ENCODE measurements at places on chromosomes 11 and 22.

GRCh38 chr11:134407321-134407828, 4.7 kb downstream of the B3GAT1 start:
- no peak for DNase-seq

GRCh38 chr22:29138556-29139305, 65.9 kb downstream of the KREMEN1 start:
- DNase-seq, result no peak

DNA sequence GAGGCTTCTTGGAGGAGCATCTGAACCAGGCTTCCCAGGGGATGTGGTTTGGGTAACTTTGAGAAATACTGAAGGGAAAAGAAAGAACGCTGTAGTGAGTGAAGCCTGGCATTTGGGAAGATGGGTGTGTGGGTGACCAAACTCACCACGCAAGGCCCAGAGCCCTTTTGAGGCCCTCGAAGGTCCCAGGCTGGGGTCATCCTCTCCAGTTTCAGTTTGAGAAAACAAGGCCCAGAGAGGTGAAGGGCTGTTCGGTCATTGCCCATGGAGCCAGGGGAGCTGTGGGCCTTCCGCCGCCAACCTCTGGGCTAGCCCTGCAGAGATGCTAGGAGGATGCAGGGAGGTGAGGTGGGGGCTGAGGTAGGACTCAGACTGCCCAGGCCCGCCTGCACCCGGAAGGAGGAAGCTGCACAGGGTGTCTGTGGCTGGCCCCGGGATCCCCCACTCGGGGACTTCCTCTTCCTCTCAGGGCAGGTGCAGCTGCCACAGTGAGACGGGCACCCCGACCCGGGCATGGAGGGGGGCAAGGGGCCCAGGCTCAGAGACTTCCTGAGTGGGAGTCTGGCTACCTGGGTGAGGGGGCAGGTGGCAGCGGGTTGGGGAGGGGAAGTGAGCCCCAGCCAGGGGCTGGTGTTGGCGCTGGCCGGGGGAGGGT, at the start of gene CCDC88B:
CCDC88B (plus strand) TSS at position 451 of the 655 bp plus-strand sequence; CDS start at position 514, 63 bp downstream.
- no peak for DNase-seq

- DNase-seq, result peak; percentile 5
These were observed 325.8 kb downstream of the FAT3 start for GRCh38 chr11:92550411-92550810.

DNA sequence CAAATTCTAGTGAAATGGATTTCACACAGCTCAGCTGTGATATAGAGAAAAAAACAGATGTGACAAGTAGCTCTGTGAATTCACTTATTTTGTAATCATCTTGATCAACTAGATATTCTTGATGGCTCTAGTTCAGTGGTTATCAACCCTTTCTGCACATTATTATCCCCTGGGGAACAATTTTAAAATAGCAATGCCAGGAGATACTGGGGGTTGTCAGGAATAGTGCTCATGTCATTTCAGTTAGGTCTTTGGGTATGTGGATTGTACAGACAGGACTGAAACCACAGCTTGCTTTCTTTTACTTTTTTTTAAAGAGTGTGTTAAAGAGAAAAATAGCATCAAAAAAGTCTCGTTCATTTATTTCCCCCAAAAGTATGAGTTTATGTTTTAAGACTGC, 269.0 kb upstream of the PDGFD start:
- DNase-seq, result no peak

DNA sequence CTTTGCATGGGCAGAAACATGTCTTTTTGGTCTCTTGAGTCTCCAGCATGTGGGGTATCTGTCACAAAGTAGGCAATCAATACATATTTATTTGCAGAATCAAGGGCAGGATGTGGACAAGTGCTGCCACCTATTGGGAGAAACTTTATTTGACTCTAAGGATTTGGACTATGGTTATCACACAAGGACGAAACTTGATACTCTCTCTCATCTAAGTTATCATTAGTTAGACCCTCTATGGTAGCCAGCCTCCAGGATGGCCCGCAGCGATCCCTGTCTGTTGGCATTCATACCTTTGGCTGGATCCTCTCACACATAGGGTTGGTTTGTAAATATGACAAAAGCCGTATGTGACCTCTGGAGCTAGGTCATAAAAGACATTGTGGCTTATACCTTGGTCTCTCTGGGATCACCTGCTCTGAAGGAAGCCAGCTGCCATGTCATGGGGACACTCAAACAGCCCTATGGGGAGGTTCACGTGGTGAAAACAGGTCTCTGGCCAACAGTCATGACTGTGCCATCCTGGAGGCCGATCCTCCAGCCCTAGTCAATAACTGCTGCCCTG, 1.1 kb upstream of the FBXO7 start:
- DNase-seq, result peak; percentile 68

GRCh38 chr22:42493393-42493792, 26.2 kb downstream of the RRP7A start:
- DNase-seq, result no peak

DNA sequence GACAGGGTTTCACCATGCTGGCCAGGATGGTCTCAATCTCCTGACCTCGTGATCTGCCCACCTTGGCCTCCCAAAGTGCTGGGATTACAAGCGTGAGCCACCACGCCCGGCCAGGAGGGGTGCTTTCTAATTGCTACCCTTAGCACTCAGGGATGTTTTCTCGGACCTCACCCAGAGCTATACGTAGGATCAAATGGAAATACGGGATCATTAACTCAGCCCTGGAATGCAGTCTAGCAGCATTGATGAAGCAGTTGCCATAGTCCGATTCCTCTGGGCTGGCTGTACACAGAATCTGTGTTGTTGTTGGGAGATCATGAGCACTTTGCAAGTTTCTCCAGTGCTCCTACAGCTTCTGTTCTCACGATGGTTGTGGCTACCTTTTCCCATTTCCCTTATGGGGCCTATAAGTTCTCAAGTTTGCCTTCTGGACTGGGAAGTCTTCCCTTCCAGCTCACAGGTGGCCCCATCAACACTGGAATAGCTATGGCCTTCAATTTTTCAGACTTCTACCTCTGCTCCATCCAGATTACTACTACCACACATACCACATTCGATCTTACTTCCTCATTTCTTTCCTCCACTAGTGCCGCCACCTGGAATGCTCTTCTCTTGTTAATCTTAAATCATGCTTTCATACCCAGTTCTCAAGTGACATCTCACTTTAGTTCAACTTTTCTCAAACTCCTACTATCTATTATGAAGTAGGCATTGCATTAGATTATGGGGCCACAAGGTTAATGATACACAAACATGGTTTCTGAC, 16.1 kb upstream of the PCF11 start:
- no peak for DNase-seq

GRCh38 chr11:20443596-20443995, 56.1 kb downstream of the PRMT3 start:
- DNase-seq, result no peak

GRCh38 chr11:44564670-44565210, 723 bp upstream of the CD82 start:
- no peak for DNase-seq

DNA sequence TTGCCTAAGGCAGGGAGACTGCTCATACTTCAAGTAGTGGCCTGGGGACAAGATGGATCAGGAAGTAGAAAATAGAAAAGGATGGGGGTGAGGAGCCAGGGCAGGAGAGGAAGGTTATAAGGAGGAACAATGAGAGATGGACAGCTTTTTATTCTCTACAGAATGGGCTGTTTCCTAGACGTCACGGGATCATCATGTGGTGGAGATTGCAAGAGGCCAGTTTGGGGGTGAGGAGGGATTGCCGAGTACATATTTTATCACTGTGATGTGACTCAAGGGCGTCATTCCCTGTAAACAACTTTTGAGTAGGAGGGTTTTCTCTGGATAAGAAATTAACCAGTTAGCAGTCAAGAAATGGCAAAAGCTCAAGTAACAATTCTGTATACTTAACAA, 406.3 kb downstream of the ETS1 start:
- no peak for DNase-seq

DNA sequence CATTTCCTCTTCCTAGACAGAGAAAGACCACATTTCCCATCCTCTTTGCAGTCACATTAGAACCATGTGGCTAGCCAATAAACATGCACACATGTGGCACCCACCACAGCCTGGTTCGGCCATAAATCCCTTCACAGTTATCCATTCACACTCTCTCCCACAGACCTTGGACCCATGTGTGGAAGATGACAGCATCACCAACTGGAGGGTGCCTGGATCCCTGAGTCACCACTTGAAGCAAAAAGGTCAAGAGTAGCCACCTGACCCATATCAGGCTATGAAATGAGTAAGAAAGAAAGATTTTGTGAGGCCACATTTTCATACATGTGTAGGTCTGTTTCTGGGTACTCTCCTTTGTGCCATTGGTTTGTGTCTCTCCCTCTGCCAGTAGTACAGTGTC, 9.0 kb upstream of the TMEM121B start:
- no peak for DNase-seq

GRCh38 chr11:561148-562003, 606 bp downstream of the RASSF7 start:
- no peak for DNase-seq

DNA sequence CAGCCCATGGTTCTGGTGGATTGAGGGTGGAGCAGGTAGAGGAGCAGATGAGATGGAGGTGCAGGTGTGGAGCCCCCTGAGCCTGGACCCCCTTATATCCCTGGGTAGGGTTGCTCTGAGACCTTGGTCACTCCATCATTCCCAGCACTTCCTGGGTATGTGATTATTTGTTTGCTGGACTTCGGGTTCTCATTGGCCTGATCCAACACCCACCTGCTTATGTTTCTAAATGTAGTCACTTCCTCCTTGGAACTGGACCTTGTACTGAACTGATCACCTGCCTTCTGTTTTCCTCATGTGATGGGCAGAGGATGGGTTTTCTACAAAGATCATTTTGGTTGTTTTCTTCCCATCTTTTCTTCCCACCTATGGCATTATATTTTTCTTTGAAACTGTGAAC, at the start of gene KRTAP5-4:
KRTAP5-4 (minus strand) TSS at position 53 of the 400 bp plus-strand sequence; CDS start at position 8, 45 bp downstream.
- DNase-seq, result no peak

GRCh38 chr11:103633068-103633788, 403.2 kb upstream of the DDI1 start:
- DNase-seq, result peak; percentile 12

- peak; percentile 81 for DNase-seq
These were observed 62.1 kb downstream of the THAP12 start for GRCh38 chr11:76318744-76319384.

DNA sequence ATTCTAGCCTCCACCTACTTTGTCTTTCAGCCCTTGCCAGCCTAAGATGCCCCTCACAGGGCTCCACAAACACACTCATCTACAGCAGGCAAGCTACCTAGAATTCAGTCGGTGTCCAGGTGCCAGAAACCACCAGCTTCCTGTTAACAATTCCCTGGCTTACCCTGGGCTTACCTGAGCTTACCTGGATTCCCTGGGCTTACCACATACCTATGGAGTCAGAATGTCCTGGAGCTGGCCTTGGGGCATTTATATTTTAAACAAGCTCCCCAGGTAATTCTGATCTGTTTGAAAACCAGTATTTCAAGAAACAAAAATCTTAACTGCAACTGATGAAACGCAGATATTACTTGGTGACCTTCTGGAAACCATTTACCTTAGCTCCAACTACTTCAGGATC, 123.6 kb downstream of the SLC1A2 start:
- DNase-seq, result no peak

DNA sequence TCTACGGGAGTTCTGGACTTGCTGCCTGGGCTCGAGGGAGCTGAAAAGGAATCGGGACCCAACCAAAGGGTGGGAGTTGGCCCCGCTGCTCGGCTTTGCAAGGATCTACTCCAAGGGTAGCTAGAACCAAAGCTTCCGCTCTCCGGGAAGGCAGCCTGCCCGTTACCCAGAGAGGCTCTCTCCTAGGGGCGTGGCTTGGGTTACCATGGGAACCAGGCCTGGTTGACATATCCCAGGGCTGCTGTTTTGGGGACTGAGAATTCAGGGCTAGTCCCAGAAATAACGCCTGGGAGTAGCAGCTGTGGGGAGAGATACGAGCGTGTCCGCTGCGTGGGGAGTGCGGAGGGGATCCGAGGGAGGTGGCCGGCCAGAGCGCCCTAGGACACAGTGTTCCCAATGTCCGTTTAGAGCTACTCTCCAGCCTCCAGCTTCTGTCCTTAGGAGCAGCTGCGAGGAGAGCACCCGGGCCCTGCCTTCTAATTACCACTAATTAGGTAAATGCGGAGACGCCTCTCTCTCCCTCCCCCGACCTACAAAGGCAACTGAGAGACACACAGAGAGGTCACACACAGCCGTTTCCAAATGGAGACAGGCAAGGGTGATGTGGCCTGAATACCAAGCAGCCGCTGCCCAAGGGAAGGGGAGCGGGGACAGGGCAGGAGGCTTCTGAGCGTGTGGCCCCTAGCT, 141.6 kb upstream of the CADM1 start:
- peak; percentile 76 for DNase-seq

- peak; percentile 70 for DNase-seq
These were observed 2.9 kb upstream of the GGT5 start for GRCh38 chr22:24247564-24248344.

DNA sequence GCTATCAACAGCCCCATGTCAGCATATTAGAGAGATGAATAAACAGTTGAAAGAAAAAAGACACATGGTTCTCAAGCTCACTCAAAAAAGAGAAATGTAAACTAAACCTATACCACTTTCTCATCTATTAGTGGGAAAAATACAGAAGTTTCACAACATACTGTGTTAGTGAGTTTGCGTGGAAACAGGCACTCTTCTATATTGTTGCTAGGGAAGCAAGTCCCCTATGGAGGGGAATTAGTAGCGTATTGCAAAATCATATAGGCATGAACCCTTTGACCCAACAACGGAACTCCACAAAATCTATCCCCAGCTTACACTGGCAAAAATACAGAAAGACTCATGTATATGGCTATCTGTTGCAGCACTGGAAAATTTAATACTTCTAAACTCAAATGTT, 14.2 kb upstream of the RFPL2 start:
- no peak for DNase-seq

- DNase-seq, result no peak
These were observed 217.2 kb upstream of the NCAM1 start for GRCh38 chr11:112744041-112744440.

DNA sequence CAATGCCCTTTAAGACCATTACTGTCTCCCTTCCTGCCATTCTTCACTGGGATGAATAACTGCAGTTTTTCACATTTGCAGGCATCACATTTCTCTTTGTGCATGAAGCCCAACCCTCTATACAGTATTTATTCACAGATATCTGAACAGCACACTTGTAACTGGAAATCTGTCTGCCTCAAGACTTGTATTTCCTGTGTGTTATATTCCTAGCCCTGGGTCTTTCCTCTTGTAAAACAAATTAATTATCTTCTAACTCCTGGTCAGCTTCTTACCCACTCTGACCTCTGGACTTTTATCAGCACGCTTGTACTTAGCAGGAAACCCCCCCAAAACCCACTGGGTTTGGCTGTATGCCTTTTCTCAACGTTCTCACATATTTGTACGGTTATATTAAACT, 2.0 kb downstream of the CSRP3 start:
- DNase-seq, result no peak
